ENCODE measurements at places on chromosomes 13 and 19. TPM values are rescaled to one million over a fixed set of nuclear protein-coding genes. Genes with fewer than 3 reads are reported as not detected.
A peak's percentile ranks its signal among the peaks of the same experiment; 100 is the strongest.

DNA sequence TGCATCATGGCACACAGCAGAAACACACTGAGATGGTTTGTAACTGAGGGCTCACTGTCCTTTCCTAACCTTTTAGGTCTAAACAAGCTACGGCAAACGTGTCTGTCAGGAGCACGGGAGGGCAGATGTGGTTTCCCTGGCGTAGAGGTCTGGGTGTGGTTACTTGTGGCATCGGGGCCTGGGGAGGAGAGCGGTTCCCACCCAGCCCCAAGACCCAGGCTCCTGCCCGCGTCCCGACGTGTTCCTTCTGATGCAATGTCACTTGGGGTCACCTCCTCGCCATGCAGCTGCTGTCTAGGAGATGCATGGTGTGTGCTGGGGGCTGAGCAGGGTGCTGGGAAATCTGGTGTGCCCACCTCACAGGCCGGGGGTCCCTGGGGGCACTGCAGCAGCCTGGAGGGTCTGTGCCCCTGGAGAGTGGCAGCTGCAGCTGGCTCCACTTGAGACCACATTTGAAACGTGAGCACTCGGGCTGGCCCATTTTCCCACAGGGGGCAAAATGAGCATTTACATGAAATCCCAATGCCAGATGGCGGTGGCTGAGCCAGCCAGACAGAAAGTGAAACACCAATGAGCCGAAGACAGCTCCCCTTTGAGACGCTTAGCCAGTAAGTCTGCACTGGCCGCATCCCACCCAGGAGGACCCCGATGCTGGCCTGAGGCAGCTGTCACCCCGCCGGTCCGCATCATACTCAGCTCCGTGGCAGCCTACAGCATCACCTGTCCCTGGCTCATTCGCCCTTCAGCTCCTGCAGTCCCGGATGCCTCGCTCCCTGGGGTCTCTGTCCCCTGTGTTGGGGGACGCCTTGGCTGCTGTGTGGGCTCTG lies 22.3 kb upstream of the MYDGF start:
- DNase-seq, result no peak

- no peak for DNase-seq
These were observed 19.8 kb downstream of the PEPD start for GRCh38 chr19:33501693-33502356.

DNA sequence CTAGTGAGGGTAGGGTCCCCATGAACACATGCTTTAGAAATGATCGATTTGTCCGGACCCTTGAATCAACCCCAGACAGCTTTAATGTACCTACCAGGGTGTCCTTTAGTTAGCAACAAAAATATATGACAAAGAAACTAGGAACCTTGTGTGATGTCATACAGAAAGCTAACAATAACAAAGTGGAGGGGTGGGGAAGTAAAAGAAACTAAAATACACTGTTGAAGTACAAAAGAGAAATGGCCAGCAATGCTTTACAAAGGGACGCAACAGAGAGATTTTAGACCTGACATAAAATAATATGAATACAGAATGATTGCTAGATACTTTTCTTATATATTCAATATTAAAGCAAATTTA lies 40.0 kb downstream of the DZIP1 start:
- no peak for DNase-seq

GRCh38 chr19:18440936-18441803 lies 3.2 kb upstream of the ISYNA1 start:
- no peak for DNase-seq

GRCh38 chr13:91704398-91704797 lies 306.0 kb downstream of the GPC5 start:
- no peak for DNase-seq

DNA sequence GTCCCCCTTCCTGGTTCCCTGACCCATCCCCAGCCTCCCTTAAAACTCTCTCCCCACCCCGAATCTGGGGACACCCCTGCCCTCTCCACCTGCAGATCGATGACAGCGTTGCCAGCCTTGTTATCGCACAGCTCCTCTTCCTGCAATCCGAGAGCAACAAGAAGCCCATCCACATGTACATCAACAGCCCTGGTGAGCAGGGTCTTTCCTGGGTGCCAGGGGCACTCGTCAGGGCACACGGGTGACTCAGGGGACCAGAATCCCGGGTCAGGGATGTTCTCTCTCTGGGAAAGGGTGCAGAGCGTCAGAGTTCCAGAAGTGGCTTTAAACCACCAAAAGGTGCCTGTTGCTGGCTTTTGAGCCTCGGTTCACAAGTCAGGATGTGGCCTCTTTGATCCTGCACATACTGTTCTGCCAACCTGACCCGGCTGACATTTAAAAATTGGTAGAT lies 1.0 kb downstream of the CLPP start:
- DNase-seq, result no peak

DNA sequence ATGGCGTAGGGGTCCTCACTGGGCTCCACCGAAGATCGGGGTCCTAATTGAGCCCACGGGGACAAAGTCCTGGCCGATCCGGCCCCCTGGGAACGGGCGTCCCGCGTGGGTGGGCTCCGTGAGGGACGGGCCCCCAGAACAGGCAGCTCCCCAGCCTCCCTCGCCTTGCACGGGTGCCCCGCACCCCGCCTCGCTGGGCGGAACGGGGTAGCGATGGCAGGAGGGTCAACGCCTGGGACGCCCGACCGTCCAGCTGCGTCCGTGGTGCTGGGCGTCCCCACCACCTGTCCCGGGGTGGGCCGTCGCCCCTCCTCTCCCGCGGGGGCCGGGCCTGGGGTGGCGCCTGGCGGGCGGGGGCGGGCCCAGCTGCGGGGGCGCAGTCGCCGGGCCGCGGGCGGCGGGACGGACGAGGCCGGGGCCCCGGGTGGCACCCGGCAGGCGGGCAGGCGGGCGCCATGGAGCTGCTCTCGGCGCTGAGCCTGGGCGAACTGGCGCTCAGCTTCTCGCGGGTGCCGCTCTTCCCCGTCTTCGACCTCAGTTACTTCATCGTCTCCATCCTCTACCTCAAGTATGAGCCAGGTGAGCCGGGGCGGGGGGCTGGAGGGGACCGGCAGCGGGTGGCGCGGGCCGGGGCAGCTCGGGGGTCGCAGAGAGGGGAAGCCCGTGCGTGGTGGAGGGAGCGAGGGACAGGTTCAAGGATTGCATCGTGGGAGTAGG lies at the start of gene TMEM38A:
Gene TMEM38A, plus strand, starts transcription at position 377 of the 717 bp plus-strand sequence. Its CDS starts 79 bp downstream, at position 456.
- no peak for DNase-seq

- peak; percentile 55 for DNase-seq
These were observed 1.2 kb upstream of the EEF2 start for GRCh38 chr19:3986260-3987041.

DNA sequence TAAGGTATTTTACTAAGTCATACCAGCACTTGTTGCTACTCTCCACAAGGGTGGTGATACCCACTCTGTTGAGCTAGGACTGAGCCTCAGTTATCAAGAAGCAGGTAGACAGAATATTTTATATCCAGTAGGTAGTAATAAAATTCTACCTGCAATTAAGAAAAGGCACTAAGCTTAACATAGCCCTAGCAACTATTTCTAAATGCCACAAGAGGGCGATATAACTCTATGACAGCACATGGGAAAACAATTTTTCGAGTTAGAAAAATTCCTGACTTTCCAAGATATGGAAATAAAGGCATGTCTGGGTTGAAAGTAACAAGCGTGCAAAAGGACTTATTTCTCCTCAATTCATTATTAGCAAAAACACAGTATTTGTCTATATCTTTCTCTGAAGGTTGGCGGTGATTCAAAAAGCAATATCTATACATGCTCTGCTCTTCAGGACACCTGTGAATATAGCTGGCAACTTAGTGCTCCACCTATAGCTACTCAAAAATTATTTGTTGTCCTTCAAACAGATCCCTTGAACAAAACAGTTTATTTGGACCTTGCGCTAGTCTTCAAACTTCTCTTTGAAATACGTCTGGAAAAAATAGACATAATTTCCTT lies 14.7 kb downstream of the CCDC169 start:
- no peak for DNase-seq

DNA sequence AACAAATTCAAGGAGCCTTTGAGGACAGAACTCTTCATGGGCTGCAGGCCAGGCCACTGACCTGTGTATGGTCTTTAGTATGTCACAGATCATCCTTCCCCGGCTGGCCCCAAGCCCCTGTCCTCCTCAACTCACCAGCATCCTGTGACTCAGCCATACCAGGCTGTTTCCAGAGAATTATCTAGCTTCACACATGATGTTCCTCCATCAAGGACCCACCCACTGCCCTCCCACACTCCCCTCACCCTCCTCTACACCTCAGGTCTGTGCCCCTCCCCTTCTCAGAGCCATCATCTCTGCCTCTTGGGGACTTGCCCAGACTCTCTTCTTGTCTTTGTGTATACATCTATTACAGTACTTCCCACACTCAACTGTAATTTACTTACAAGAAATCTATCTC lies 14.7 kb downstream of the DCT start:
- no peak for DNase-seq

DNA sequence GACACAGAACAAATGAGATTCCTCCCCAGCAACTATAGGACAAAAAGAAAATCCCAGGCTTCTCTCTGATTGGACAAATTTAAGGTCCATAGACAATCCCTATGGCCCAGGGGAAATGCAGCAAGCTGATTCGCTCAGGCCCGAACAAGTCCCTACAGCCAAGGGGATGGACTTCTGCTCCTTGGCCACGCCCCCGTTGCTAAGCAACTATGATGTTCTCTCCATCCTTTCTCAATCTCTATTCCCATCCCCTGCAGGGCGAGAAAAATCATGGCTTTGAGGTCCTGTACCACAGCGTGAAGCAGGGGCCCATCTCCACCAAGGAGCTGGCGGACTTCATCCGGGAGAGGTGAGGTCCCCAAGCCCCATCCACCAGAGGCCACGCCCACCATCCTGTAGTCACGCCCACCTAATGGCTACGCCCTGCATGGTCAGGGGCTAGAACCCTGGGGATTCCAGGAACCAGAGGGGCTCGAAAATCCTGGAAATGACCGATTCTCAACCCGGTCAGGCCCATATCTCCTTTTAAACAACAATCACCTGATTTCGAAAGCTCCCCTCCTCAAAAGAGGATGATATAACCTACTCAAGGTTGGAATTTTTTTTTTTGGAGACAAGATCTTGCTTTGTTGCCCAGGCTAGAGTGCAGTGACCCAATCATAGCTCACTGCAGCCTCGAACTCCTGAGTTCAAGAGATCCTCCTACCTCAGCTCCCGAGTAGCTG lies 11.4 kb downstream of the FCHO1 start:
- DNase-seq, result no peak

- DNase-seq, result no peak
These were observed 6.7 kb upstream of the MYCBP2 start for GRCh38 chr13:77333594-77333993.

GRCh38 chr13:23440821-23441618 lies 7.5 kb upstream of the SACS start:
- DNase-seq, result no peak

DNA sequence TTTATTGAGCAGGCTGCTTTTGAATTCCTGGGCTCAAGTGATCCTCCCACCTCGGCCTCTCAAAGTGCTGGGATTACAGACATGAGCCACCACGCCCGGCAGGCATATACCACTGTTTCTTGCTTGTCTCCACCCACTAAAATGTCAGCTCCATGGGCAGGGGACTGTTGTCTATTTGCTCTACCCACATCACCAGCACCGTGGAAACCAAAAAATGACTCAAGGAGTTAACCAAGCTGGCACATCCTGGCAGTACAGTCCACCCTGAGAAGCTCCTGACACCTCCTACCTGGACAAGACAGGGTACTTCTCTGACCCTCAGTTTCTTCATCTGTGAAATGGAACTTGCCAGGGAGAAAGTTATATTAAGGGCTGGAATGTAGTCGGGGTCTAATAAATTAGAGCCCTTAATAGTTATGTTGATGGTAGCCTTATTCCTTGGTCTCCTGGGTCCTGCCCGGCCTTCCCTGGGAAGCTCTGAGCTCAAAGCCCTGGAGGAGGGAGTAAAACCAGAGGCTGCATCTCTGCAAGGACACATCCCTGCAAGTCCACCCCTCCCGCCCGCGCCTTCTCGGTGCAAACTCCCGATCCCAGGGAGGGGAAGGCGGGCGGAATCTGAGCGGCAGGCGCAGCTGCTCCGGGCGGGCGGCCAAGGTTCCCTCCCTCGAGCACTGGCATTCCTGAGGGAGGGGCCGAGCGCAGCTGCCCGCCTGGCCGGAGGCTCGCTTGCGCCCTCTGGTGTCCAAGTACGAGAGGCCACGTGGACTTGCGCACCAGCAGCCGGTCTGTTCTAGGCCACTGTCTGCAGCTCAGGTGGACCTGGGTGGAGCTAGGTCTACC lies 14.1 kb downstream of the RDH8 start:
- DNase-seq, result peak; percentile 95

DNA sequence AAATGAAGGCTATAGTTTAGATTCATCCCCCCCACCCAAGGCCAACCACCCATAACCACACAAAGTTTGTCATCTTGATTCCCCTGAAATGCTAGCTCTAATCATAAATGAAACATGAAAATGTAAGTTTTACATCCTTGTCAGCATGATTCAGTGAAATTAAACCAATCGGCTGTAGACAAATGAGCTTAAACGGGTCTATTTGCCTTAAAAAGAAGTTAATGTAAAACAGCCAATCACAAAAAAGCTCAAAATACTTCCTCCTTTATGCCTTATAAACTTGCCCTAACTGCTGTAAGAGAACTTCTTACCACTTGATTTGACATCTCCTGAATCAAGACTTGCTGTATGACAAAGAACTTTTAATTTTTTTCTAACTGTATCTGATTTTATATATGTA lies 34.5 kb upstream of the MRI1 start:
- DNase-seq, result no peak

DNA sequence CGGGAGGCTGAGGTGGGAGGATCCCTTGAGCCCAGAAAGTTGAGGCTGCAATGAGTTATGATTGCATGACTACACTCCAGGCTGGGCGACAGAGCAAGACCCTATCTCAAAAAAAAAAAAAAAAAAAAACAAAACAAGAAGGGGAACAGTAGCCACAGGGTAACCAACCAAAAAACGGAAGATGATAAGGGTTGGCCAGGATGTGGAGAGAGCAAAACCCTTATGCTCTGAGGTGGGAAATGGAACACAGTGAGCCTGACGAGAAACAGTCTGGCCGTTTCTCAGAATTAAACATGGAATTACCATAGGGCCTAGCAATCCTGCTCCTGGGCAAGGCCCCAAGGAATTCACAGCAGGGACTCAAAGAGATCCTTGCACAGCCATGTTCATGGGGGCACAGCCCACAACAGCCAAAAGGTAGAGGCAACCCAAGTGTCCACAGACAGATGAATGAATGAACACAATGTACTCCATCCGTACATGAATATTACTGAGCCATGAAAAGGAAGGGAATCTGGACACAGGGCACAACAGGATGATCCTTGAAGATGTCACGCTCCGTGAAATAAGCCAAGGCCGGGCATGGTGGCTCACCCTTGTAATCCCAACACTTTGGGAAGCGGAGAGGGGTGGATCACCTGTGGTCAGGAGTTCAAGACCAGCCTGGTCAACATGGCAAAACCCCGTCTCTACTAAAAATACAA lies 11.3 kb downstream of the NMRK2 start:
- DNase-seq, result no peak

Gene SPACA4
- not detected for total RNA-seq

Gene SYNGR4
- not detected for total RNA-seq

Gene POLD1
- total RNA-seq, result 16.2 TPM

Gene LIM2
- total RNA-seq, result not detected

Gene KRTDAP
- not detected for total RNA-seq

Gene SELENOV
- not detected for total RNA-seq

Gene PCID2
- 35.0 TPM for total RNA-seq

Gene CAPN12
- 206 TPM for total RNA-seq

Gene MYBPC2
- not detected for total RNA-seq

Gene ZNF799
- total RNA-seq, result 9.7 TPM

Gene PEX11G
- 8.2 TPM for total RNA-seq

Measured in mucosa of gallbladder (tissue), 1 donor.